Dermis blood vessel endothelial cell (primary cell): ENCODE measurements at places on chromosomes 12 and 14. TPM values are rescaled to one million over a fixed set of nuclear protein-coding genes. Genes with fewer than 3 reads are reported as not detected.

The P2RX2 gene
- total RNA-seq = 0.17 TPM in 1 of 2 replicates, not detected in the other

The TAS2R7 gene
- total RNA-seq = not detected in 2 replicates

The NRXN3 gene
- total RNA-seq = under 0.01 and 0.05 TPM in 2 replicates

- peak; percentile 88 for DNase-seq
These were observed 24.7 kb upstream of the IRF2BPL start for GRCh38 chr14:77053046-77053841.

- DNase-seq = no peak
These were observed 10.6 kb downstream of the GRIN2B start for GRCh38 chr12:13970803-13971202.

DNA sequence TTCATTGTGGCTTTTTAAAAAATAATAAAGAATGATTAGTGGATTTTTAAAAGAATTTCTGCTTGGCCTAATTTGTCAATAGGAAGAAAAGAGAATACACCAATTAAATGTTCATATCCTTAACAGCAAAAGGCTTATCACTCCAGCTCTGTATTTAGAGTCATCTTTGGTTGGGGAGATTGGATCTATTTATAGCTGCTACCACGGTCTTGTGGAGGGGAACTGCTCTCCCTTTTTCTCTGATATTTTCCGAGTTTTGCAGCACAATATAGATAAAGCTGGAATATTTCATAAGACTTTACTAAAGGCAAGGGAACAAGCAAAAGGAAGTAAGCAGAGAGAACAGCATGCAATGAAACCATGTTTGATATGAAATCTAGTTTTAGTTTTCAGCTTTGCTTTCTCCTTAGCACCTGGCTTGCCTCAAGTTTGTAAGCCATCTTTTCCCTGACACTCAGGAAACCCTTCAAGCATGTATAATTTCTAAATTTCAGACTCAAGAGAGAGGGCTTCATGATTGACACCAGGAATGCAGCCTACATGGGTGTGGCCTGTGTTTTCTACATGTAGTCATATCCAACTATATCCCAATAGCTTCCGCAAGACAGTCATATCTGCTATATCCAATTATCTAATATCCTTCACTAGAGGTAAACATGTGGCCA, 35.2 kb downstream of the BRMS1L start:
- no peak for DNase-seq

- DNase-seq = no peak
These were observed 33.6 kb downstream of the CEP83 start for GRCh38 chr12:94426049-94426448.

- peak; percentile 41 for DNase-seq
These were observed 58.7 kb downstream of the TUNAR start for GRCh38 chr14:95935228-95935822.

DNA sequence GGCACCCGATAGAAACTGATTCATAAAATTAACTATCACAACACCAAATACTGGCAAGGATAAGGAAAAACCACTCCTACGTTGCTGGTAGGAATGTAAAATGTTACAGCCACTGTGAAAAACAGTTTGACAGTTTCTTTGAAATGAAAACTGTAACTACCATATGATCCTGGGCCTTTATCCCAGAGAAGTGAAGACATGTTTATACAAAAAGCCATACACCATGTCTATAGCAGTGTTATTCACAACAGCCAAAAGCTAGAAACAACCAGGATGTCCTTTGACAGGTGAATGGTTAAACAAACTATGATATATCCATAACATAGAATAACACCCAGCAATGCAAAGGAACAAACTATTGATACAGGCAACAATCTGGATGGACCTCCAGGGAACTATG, 3.7 kb upstream of the C14orf132 start:
- DNase-seq = no peak

- peak; percentile 18 for DNase-seq
These were observed 87.6 kb downstream of the SLC15A5 start for GRCh38 chr12:16189849-16190248.

DNA sequence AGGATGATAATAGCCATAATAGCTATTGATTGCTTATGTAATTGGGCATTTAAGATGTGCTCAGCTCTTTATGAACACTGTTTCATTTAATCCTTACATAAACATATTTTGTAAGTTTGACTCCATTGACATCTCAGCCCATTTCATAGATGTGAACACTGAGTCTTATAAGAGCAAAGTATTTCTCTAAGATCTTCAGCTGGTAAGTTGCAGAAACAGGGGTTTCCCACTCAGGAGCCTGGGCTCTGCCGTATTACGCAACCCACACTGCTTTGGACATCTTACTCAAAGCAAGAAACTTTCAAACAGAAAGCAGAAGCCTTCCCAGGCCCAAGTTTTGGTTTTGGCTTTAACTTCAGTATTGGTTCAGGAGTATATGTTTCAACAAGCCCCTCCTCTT, 705.1 kb downstream of the MED13L start:
- DNase-seq = no peak

DNA sequence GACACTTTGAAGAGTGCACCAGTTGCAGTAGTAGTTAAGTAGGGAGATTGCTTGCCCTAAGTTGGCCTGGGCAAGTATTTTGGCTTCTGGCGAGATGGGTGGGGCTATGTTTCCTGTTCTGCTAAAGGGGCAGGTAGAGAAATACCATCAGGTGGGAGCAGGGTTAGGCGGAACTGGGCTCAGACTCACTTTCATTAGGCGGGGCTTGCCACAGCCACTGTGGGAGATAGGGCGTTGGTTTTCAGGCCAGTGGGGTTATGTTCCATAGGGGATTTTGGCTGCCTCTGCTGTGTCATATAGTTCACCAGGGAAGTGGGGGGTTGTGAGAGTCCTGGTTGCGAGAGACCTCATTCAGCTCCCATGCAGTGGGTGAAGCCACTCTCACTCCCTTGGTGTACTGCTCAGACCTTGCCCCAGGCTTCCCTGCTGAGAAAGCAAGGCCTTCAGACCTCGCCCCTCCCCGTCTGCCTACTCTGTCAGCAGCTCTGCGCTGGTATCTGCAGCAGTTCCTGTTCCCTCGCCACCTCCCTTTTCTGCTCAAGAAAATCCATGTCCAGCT, 43.3 kb downstream of the AEBP2 start:
- DNase-seq = no peak

- peak; percentile 61 for DNase-seq
These were observed 19.4 kb upstream of the A2M start for GRCh38 chr12:9134981-9135628.
